Hindlimb muscle (tissue), 1 donor: ENCODE measurements at places on chromosomes 12 and 14.

- DNase-seq, result no peak
These were observed 43.9 kb downstream of the HMGA2 start for GRCh38 chr12:65868133-65868705.

- peak; percentile 54 for DNase-seq
These were observed 98.1 kb downstream of the DDHD1 start for GRCh38 chr14:53055003-53055402.

DNA sequence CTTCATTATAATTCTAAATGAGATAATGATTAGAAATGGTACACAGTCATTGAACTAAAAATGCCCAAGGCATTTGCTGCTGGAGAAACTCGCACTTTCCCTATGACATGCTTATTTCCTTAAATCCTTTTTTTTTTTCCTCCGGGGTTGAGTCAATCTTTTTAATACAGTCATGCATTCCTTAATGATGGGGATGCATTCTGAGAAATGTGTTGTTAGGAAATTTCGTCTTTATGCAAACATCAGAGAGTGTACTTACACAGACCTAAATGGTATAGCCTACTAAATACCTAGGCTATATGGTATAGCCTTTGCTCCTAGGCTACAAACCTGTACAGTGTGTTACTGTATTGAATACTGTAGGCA, 29.8 kb upstream of the DACT1 start:
- no peak for DNase-seq

DNA sequence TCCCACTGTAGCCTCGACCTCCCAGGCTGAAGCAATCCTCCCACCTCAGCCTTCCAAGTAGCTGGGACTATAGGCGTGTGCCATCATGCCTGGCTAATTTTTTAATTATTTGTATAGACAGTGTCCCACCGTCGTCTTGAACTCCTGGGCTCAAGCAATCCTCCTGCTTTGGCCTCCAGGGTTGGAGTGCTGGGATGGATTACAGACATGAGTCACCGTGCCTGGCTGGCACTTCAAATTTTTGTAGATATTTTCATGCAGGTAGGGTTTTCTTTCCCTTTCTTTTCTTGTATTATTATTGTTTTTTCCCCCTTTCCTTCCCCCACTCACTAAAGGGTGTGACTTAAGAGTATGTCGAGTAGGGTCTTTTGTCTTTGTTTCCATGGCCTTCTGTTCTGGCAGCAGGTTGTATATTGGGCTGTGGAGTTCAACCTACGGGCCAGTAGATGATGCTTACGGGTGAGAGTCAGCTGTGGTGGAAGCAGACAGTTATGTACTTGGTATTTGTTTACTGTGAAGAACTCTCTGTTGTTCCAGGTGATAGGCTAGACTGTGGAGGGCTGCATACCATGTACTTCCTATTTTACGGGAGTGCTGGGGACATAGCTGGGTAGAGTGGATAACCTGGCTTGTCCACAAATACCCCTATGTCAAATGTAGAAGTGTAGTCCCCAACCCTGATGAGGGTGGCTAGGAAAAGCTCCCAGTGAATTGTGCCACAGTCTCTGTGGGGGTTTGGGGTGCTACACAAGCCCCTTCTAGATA, 30.7 kb downstream of the RAD51B start:
- DNase-seq, result no peak

GRCh38 chr14:91416744-91417119, 888 bp downstream of the CCDC88C start:
- no peak for DNase-seq

GRCh38 chr12:111366075-111366474, 2.8 kb downstream of the PHETA1 start:
- no peak for DNase-seq

DNA sequence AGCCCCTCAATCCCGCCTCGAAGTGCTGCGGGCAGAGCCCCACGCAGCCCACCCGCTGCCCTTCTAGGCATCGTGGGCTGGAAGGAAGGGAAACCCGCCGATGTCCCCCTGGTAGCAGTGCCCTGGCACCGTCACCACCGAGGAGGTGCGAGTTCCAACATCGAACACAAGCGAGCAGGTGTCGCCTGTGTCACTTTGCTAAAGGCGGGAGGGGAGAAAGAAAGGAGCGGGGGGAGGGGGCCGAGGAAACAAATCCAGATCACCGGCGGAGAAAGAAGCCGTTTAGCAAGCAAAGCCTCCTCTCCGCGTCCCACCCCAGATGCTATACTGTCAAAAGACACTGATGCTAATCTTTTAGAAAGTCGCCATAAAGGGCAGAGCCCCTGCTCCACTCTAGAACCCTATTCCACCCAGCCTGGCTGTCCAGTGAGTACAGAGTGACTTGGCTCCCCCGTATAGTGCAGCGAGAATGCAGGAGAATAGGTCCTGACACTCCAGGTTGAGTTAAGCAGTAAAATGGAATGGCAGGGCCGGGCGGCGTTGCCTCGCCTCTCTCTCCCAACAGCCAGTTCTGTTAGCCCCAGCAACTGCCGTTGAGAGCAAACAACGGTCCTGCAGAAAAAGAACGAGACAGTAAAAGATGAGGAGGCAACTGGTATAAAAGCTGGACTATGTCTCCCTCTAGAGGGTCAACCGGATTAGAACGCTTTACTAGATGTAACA, 67.9 kb upstream of the USP15 start:
- DNase-seq, result peak; percentile 72

DNA sequence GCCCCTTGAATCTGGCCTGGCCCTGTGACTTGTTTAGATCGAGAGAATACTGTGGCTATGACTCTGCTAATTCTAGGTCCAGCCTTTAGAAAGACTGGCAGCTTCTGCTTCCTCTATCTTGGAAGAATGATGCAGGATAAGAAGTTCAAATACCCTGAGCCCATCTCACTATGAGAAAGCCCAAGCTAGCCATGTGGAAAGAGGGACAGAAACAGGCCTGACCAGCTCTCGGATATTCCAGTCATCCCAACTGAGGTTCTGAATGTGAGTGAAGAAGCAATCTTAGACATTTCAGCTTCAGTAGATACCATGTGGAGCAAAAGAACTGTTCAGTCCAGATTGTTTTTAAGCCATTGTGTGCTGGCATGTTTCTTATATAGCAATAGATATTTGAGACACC, 17.3 kb upstream of the KRR1 start:
- no peak for DNase-seq

GRCh38 chr12:102347811-102348210, 132.6 kb downstream of the IGF1 start:
- no peak for DNase-seq

- DNase-seq, result no peak
These were observed 205.4 kb downstream of the NAV3 start for GRCh38 chr12:78035901-78036606.

DNA sequence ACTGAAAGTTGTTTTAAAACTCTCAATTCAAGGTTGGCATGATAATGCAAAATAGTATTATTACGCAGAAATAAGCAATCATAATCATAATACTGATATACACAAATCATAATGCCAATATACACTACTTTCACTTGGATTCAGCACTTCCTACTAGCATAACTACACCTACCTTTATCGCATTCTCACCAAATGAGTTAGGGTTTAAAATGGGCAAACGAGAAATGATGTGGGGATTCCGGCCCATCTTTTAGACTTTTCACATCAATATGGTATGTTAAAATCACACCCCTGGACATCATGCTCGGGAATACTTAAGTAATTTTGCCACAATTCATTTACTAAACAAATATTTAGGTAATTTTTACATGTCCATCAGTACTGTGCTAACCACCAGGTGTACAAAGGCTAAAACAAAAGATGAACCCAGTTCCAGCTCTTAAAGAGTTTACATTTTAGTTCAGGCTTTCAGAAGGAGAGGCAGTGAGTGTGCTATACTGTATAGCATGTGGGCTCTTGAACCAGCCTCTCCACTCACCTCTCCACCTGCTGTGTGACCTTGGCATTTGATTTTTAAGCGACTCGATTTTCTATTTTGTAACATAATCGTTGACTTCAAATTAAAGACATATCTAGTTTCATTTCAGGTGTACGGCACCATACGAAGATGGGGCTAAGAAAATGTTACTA, 1.1 kb upstream of the USP15 start:
- peak; percentile 5 for DNase-seq

DNA sequence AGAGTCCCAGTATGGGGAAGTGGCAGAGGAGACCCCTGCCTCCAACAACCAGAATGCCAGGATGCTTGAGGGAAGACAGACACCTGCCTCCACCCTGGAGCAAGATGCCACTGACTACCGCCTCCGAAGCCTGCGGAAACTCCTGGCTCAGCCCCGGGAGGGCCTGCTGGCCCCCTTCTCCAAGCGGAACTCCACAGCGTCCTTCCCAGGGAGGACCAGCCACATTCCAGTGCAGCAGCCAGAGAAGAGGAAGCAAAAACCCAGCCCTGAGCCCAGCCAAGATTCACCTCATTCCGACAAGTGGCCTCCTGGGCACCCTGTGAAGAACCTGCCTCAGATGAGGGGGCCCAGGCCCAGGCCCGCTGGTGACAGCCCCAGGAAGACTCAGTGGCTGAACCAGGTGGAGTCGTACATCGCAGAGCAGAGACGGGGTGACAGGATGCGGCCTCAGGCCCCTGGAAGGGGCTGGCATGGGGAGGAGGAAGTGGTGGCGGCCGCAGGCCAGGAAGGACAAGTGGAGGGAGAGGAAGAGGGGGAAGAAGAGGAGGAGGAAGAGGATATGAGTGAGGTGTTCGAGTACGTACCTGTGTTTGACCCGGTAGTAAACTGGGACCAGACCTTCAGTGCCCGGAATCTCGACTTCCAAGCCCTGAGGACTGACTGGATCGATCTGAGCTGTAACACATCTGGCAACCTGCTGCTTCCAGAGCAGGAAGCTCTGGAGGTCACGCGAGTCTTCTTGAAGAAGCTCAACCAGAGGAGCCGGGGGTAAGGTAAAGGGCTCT, 93.7 kb downstream of the B4GALNT3 start:
- no peak for DNase-seq

- DNase-seq, result no peak
These were observed 151.1 kb downstream of the DPF3 start for GRCh38 chr14:72742838-72743195.

DNA sequence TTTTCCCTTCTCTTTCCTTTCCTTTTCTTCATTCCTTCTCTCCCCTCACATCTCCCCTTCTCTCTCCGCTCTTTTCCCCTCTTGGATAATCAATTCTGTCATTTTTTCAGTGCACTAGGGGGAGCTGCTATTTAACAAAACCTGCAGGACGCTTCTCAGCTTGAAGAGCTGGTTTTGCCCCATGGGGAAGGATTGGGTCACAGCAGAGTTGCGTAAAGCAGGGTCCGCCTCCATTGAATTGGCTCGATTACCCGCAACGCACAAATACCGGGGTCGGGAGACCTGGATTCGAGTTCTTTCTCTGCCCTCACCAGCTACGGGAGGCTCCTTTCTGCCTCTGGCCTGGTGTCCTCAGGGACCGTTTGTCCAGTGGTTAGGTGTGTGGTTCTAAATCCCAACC, 42.1 kb upstream of the CHGA start:
- DNase-seq, result no peak

- DNase-seq, result peak; percentile 29
These were observed 28.5 kb downstream of the PRIMA1 start for GRCh38 chr14:93759719-93760307.

GRCh38 chr12:95169368-95169767, 47.9 kb downstream of the FGD6 start:
- DNase-seq, result no peak

DNA sequence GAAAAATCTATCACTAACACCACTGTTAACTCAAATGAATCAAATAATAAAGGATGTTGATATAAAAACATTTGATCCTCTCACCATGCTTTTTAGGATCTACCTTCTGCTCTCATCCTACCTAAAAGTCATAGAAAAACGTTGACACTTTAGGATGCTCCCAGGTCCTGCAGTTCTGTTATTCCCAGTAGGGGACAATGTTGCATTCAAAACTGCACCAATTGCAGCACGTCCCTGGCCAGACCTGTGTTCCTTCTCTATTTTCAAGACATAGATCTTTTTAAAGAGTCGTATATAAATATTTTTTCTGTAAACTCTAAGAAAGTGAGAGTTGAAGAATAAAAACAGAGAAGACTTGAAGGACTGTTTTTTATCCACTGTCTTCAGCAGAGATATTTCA, 8.8 kb downstream of the AICDA start:
- DNase-seq, result no peak

DNA sequence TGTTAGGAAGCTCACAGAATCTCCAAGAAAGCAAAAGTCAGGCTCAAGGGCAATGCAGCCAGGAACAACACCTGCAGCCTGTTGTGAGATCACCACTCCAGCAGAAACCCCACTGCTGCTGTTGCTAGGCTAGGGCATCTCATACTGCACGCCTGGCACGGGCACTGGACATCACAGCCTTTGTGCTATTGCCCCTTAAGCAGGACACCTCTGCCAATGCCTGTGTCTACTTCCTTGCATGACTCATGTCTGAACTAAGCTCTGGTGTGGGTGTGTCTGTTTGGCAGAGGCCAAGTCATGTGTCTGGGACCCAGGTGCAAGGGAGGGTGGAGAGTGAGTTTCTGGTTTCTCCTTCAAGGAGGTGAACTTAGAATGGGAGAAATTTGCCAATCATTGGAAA, 10.0 kb upstream of the DDX47 start:
- DNase-seq, result no peak

- DNase-seq, result peak; percentile 34
These were observed 641.1 kb upstream of the TBX3 start for GRCh38 chr12:115324949-115325593.

GRCh38 chr12:113208041-113208934, 13.0 kb upstream of the TPCN1 start:
- DNase-seq, result peak; percentile 42

GRCh38 chr12:20211541-20211940, 156.8 kb upstream of the PDE3A start:
- DNase-seq, result no peak

- DNase-seq, result no peak
These were observed 31.6 kb downstream of the CCDC85C start for GRCh38 chr14:99572173-99572999.

DNA sequence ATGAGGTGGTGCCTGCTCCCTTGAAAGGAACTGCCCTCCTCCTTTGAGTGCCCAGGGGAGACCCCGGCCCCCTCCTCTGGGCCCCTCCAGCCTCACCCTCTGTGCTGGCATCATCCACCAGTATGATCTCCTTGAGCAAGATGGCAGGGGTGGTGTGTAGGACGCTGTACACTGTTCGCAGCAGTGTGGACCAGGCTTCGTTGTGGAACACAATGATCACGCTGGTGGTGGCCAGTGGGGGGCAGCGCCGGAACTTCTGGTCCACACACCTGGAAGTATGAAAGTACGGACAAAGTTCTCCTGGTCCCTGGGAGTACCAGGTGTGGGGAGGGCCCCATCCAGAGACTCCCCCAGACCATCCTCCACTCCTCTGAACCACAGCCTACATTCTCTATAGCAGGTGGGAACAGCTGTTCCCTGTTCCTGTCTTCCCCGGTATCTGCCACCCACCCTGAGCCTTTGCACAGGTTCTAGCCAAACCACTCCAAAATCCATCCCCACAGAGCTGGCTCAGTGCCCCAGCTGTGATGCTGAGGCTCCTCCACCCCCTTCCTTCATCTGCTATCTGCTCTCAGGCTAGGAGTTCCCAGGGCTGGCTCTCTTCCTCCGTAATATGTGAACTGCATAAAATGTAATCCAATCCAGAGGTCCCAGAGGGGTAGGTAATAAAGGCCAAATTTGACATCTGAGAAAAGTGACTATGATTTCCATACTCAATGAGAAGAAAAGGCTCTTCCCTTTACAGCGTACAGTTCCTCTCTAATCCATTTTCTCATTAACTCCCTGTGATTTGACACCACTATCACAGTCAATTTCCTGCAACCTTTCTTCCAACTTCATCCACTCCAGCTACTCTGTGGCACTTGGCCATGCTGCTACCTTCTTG, 13.9 kb downstream of the GALNT6 start:
- DNase-seq, result peak; percentile 18
